ENCODE measurements at places on chromosomes 2 and 18.
A peak's percentile ranks its signal among the peaks of the same experiment; 100 is the strongest.

- no peak for DNase-seq
Measured at GRCh38 chr2:139477618-139478017, 697.4 kb upstream of the NXPH2 start.

DNA sequence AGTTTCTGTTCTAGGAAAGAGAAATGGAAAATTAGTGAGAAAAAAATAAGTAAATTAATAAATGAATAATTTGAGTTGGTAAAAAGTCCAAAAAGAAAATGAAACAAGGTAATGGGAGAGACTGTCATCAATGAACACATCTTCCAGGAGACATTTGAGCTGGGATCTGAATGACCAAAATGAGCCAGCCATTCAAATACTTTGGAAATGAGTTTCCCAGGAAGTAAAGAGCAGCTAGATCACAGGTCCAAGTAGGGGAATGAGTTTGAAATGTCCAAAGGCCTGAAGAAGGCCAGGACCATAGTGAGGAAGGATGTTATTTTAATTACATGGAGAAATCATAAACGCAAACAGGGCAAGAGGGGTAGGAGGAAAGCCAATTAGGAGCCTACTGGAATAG is 6.6 kb upstream of the DNAH7 start:
- no peak for DNase-seq

- no peak for DNase-seq
Measured at GRCh38 chr2:158969162-158969714, 798 bp downstream of the TANC1 start.

DNA sequence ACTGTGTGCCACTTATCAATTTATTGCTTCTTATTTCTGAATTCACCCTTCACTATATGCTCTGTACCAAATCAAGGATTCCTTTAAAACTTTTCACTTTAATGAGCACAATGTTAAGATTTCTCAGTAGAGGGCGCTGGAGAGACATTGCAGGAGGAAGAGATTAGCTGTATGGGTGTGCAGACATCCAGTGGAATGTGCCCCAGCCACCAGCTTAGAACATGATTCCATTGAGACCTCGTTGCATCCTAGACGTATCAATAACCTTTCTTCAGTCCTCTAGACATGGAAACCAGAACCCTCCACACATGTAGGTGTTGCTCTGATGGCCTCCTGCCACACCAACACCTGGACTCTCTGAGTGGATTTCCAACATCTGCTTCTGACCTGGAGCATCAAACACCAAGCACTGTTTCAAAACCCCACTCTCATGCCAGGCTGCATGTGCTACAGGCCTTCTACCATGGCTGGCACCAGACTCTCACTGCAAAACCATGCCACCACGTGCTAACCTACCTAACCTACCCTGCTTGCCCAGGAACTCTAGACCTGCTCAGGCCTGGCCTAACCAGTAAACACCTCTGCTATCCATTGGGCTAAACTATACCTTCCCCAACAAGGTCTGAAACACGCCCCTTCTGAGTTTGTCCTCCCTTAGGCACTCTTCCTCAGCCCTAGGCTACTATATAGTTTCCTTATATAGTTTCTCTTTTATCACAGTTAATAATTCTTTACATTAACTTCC is 633.2 kb upstream of the PKDCC start:
- no peak for DNase-seq

GRCh38 chr2:111250448-111251030 is 129.8 kb downstream of the BCL2L11 start:
- DNase-seq: no peak

GRCh38 chr2:27428978-27429541 is 629 bp downstream of the NRBP1 start:
- peak; percentile 44 for DNase-seq

DNA sequence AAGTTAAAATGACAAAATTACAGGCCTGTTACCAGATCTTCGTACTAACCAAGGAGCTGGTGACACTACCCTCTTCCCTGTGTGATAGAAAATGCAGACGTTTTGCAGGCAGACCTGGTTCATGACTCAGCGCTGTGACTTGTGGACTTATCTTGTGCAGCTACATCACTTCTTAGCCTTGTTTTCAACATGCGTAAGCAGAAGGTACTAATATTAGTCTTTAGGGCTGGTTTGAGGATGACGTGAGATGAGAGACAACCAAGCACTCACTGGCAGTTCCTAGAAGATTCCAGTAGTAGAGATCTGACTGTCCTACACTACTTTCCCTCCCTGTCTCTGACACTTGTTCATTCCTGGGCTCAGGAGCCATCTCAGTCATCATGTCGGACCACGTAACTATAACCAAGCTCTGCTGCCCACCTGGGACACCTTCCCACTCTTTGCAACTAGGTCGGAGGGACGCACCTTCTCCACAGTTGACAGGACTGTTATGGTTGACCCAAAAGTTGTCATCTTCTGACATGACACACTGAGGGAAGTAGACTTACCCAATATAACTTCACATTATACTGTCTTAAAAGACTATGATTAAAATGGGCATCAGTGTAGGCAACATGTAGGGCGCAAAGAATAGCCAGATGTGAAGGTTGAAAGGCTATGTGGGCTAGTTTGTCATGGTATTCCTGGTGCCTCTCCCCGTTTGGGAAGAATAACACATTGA is 64.8 kb downstream of the TNFRSF11A start:
- no peak for DNase-seq

DNA sequence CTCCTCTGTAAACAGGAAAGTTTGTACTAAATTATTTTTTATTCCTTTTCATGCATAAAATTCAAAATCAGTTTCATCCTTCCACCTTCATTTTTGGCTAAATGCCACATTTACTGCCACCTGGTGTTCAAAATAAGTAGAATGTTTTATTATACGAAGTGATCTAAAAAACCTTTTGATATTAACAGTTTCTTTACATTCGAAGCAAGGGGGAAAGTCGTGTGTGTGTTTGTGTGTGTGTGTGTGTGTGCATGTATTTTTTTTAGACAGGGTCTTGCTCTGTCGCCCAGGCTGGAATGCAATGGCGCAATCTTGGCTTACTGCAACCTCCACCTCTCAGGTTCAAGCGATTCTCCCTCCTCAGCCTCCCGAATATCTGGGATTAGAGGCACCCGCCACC is 9.0 kb upstream of the SCN9A start:
- DNase-seq: no peak

DNA sequence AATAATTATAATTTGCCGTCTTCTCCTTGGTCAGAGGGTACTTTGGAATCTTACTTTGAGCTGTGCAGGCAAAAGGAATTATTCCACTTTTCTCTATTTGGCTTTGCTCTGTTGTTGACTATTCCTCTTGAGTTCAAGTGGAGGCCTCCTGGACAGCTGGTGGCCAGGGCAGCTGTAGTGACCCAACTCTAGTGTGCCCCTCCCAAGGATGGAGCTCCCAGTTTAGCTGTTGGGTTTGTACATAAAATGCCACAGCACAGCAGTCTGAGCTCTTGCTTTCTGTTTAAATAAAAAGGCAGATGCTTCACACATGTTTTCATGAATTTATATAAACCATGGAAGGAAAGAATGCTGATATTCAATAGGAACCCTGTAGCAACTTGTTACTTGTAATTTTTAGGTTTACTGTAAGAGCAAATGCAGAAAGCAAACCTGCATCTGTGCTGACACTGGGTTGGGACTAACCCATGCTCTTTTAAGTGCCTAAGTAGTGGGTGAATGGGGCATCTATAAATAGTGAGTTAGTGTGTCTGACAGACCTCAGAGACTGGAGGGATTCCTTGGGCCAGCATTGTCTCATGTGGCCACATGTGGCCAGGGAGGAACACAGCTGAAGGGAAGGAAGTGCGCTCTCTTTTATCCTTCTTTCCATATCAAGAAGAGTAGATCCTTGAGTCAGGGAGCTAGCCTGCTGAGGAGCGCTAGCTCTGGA is 121.8 kb downstream of the FHOD3 start:
- no peak for DNase-seq

DNA sequence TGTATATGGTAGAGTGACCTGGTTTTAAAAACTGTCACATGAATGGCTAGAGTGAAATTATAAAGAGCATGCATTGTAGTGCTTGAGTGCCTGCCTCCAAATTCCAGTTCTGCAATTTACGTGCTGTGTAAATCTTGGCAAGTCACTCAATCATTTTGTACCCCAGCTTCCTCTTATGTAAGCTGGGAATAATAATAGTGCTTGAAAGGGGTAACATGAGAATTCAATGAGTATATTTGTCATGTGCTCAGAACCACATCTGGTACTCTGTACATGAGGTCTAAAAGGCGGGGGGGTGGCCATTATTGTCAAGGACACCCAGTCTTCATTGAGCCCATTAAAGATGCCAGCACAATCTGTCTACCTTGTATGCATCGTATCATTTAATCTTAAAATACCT is 214.8 kb downstream of the MC4R start:
- no peak for DNase-seq

- DNase-seq: no peak
Measured at GRCh38 chr2:191386938-191387536, 141.8 kb downstream of the MYO1B start.

- no peak for DNase-seq
Measured at GRCh38 chr2:7116511-7116910, 199.3 kb downstream of the RNF144A start.

DNA sequence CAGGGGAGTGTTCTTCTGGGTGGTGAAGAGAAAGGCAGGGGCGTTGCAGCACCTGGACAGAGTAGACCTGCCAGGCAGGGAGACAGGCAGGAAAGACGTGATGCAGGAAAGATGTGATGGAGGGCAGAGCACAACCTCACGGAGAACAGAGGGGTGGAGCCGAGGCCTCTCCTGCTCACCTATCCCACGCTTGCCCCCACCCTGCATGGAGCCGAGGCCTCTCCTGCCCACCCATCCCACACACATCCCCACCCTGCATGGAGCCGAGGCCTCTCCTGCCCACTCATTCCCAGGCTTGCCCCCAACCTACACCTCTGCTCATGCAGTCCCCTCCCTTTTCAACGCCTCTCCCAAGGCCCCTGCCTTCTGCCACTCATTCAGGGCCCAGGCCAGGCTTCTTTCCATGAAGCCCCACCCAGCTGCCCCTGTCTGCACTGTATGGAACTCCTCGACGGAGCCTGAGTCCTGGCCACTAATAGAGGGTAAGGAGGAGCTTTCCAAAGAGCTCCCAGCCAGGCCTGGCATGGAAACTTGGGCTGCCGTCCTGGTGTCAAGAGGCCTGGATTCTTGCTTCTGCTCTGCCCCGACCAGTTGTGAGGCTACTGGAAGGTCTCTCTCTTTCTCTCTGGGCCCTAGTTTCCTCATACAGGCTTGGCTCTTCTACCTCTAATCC is 32.0 kb upstream of the LOXHD1 start:
- DNase-seq: no peak

DNA sequence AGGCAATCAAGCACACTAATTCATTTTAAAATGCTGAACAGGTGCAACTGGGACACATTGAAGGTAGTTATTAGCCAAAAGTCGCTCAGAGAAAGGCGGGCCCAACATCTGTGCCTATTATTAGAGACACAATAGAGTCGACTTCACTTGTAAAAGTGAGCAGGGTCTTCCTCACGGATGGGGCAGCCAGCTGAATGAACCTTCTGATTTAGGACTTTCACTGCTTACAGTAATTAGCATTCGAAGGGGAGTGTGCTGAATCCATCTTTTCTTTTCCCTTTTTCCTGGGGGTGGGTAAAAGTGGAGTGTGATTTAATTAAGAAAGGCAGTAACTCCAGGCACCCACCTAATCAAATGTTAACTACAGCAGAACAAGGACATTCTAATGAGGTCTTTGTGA is 677.7 kb downstream of the DCDC2C start:
- DNase-seq: no peak

DNA sequence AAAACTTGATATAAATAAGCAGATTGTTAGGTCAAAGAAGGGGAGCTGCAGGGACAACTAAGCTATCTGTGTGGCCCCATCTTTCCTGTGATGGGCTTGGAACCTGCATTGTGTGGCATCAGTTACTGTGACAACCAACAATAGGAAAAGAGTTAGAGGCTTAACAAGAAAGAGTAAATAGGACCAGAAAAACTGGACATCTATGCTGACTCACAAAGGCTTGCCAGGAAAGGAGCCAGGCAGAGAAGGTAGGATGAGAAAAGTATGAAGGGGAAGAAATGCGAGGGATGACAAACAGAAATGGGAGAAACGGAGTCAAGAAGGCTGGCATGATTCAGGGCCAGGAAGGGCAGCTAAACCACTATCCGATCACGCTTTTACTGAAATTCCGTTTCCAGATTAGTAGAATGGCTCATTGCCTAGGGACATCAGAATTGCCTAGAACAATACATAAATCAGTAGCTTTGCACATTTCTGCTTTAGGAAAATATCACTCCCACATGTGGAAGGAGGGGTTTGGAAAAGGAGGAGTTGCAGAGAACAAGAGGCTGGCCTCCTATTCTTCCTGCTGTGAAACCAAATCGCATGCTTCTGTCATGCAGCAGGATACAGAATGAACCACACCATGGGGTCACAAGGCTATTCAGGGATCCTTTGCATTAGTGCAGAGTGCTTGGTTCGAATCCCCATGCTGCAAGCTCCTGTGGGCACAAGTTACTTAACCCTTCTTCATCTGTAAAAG is 7.3 kb downstream of the PLA2R1 start:
- DNase-seq: no peak

GRCh38 chr2:100119235-100119634 is 23.2 kb downstream of the AFF3 start:
- no peak for DNase-seq

GRCh38 chr2:234495251-234496054 is 1.4 kb downstream of the ARL4C start:
- DNase-seq: no peak

- peak; percentile 18 for DNase-seq
Measured at GRCh38 chr2:9656270-9656766, 25.5 kb upstream of the YWHAQ start.

DNA sequence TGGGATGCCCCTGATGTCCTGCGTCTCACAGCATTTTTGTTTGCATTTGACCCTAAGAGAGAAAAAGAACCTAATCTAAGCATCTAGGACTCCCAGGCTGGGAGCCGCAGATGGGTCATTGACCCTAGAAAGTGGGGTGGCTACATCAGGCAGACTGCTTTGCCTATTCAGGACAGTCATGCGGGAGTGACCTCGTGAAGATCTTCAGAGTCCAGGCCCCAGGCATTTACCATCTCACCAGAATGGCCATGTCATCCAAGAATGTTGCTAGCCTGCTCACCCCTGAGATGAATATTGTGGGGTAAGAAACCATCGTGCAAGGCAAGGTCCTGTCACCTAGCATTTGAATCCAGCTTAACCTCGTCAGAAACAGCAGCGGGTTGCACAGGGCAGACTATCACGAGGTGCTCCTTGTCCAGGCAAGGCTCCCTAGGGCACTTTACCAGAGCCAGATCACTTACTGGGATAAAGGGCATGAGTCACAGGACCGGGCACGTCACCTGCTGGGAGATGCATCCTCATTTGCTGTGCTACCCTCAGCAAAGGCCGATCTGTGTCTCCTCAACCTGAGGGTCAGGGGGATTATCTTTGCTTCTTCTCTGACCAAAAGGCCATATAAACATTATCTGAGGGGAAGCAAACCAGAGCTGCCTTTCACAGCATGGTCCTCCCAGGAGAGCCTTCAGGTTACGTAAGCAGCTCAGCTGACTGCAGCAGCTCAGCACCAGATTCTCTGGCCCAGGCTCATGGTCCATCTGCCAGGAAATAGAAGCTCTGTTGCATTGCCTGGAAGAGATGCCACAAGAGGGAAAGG is 162.3 kb downstream of the ACKR3 start:
- DNase-seq: no peak

GRCh38 chr2:197205585-197206215 is 104.9 kb downstream of the ANKRD44 start:
- peak; percentile 62 for DNase-seq

- no peak for DNase-seq
Measured at GRCh38 chr2:160736148-160737028, 242.8 kb upstream of the RBMS1 start.

- no peak for DNase-seq
Measured at GRCh38 chr2:132253496-132254305, 91.9 kb upstream of the ANKRD30BL start.
